ENCODE measurements at places on chromosomes 7 and 10. TPM values are rescaled to one million over a fixed set of nuclear protein-coding genes. Genes with fewer than 3 reads are reported as not detected.

The KCP gene
- total RNA-seq = 0.20 TPM

The EPO gene
- total RNA-seq = not detected

The IGF2BP3 gene
- total RNA-seq = 69.9 TPM

The PLCE1 gene
- 0.84 TPM for total RNA-seq

DNA sequence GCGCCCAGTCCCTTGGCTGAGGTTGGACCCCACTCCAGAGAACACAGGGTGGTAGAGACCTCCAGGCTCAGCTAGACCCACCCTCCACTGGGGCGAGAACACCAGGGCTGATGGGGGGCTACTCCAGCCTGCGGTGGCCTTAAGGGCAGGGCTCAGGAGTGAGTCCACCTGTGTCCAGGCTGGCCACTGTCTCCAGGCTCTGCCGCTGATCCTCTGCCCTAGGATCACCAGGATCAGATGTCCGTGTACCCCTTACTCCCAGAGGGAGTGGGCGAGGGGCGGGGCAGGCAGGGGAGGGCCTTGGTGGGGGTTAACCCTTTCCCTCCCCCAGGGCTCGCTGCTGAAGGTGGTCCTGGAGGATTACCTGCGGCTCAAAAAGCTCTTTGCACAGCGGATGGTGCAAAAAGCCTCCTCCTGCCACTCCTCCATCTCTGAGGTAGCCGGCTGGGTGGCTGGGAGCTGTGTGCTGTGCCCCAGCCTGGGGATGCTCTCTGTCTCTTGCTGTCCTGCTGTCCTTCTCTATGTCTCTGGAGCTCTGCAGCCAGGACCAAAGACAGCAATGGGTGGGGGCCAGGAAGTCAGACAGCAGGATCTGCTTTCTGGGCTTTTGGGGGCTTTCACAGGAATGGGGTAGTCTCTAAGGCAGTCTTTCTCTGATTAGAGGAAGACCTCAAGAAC lies 38.0 kb downstream of the PSAP start:
- H3K27ac ChIP-seq = no peak overlapping the region
- no peak overlapping the region for H3K4me3 ChIP-seq
- H3K4me1 ChIP-seq = no peaks in the 10 kb centered on the region
- DNase-seq = no peak
- no peaks in the 10 kb centered on the region for H3K27me3 ChIP-seq

GRCh38 chr7:36939816-36940215 lies 215.5 kb upstream of the AOAH start:
- no peak overlapping the region for H3K4me3 ChIP-seq

- H3K4me3 ChIP-seq = no peak overlapping the region
- no peaks in the 10 kb centered on the region for H3K36me3 ChIP-seq
- no peak for DNase-seq
- no peak overlapping the region for H3K27ac ChIP-seq
- peaks cover 27% of the 10 kb centered on the region for H3K27me3 ChIP-seq
- H3K4me1 ChIP-seq = no peaks in the 10 kb centered on the region
Observed at GRCh38 chr10:75779276-75779675, 347.9 kb downstream of the LRMDA start.

GRCh38 chr10:80526742-80527141 lies 11.0 kb upstream of the SH2D4B start:
- no peaks in the 10 kb centered on the region for H3K36me3 ChIP-seq
- no peaks in the 10 kb centered on the region for H3K4me1 ChIP-seq
- no peak overlapping the region for H3K4me3 ChIP-seq
- no peak overlapping the region for H3K27ac ChIP-seq
- DNase-seq = no peak

GRCh38 chr7:11612737-11613136 lies 219.3 kb downstream of the THSD7A start:
- no peak for DNase-seq
- H3K4me3 ChIP-seq = no peak overlapping the region
- no peaks in the 10 kb centered on the region for H3K36me3 ChIP-seq
- H3K4me1 ChIP-seq = no peaks in the 10 kb centered on the region
- H3K27me3 ChIP-seq = no peaks in the 10 kb centered on the region

DNA sequence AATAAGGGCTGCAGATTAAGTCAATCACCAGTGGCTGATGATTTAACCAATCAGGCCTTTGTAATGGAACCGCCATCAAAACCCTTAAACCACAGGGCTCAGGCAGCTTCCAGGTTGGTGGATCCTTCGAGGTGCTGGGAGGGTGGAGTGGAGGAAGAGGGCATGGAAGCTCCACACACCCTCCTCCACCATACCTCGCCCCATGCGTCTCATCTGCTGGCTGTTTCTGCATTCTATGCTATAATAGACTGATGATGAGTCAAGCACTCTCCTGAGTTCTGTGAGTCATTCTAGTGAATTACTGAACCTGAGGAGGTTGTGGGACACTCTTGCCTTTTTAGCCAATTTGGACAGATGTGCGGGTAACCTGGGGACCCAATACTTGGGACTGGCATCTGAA lies 43.9 kb downstream of the CHST15 start:
- no peaks in the 10 kb centered on the region for H3K36me3 ChIP-seq
- peaks cover 8% of the 10 kb centered on the region for H3K27me3 ChIP-seq
- no peaks in the 10 kb centered on the region for H3K4me1 ChIP-seq
- no peak overlapping the region for H3K4me3 ChIP-seq
- H3K27ac ChIP-seq = no peak overlapping the region

GRCh38 chr7:150385302-150385723 lies 6.2 kb downstream of the ZNF775 start:
- no peak overlapping the region for H3K27ac ChIP-seq
- H3K4me3 ChIP-seq = no peak overlapping the region
- no peak for DNase-seq
- H3K27me3 ChIP-seq = no peaks in the 10 kb centered on the region
- peaks cover 10% of the 10 kb centered on the region for H3K4me1 ChIP-seq
